Stimulated activated CD4-positive, alpha-beta T cell treated with anti-CD3 and anti-CD28 coated beads, Interleukin-2, amount 100 ng/mL, for 48 hours (primary cell): ENCODE measurements at places on chromosomes 4 and X.

DNA sequence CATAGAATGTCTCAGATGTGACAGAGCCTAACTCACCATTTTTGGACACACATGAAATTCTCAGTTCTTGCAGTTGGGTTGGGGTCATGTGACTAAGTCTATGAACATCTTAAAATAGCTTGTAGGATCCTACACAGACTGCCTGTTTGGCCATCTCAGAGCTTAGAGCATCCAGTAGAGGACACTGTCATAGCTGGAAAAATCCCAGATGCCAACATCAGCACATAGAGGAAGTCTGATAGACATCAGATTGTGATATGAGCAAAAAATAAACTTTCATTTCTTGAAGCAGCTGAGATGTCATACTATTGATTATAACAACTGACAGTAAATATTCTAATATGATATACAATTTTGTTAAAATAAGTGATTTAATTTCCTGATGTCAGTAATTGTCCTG, 207.1 kb downstream of the TRAM1L1 start:
- DNase-seq, result no peak

DNA sequence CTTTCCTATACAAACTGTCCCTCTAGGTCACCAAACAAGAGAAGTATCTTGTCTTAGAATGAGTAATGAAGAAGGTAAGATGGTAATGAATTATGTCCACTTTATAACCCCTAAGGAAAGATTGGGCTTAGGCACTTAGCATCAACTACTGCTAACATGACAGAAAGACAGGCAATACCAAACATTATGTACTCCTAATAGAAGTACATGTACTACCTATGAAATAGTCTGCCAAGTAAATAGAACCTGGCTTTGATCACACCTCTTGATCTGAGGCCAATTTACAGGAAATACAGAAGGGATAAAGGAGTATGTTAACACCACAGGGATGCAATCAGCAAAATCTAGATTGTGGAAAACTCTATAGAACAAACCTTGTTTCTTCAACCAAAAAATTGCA, 14.1 kb upstream of the PCYT1B start:
- no peak for DNase-seq

DNA sequence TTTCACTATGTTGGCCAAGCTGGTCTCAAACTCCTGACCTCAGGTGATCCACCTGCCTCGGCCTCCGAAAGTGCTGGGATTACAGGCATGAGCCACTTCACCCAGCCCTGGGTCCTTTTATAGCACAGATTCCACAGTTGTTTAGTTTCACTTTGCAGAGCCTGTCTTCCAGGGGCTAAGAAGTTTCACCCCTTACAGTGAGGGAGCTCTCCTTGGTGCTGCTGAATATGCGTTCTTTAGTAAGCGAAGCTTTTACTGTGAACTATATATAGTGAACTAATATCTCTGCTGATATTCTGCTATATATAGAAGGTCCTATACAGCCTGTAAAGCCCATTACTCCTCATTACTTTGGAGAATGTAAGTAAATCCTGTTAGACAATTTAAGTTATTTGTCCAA, 4.2 kb downstream of the TCEAL6 start:
- no peak for DNase-seq

GRCh38 chr4:24330172-24330571, 254.2 kb downstream of the DHX15 start:
- no peak for DNase-seq

- DNase-seq, result no peak
Observed at GRCh38 chr4:2417765-2418649, at the start of gene ZFYVE28. TSS of gene ZFYVE28 (minus strand) at chr4:2418645. CDS start at chr4:2418323, 322 bp downstream.

DNA sequence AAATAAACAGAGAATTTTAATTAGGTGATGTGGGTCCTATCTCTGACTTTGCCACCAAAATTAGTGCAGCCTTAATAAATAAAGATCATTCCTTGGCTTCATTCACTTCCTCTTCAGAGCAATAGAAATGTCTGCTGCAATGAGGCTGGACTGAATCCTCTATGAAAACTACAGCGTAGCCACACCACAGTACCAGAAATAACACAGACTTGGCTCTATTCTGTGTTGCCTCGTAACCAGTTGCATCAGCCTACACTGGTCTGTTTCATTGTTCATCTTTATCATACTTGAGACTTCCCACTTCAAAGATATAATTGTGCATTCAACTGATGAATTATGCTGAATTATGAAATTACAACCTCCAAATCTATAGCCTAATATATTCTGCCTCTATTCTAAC, 15.8 kb downstream of the GLRA3 start:
- no peak for DNase-seq

GRCh38 chr4:65381648-65382047, 288.6 kb downstream of the EPHA5 start:
- DNase-seq, result no peak

DNA sequence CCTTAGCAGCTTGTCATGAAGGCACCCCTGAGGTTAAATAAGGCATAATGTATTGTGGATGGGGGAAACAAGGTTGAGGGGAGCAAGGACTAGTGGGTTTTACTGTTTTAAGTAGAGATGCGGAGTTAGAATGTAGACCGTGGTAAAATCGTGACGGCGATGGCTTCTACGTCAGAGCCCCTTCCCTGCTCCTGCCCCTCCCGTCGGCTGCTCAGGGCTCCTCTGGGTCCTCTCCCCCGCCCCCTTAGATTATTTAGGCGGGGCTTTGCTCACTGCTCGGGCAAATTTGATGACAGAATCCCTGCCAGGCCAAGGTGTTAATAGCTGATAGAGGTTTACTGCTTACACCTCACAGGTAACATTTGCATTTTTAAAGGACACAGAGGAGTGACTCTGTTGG, 2.3 kb downstream of the FRMPD3 start:
- no peak for DNase-seq

DNA sequence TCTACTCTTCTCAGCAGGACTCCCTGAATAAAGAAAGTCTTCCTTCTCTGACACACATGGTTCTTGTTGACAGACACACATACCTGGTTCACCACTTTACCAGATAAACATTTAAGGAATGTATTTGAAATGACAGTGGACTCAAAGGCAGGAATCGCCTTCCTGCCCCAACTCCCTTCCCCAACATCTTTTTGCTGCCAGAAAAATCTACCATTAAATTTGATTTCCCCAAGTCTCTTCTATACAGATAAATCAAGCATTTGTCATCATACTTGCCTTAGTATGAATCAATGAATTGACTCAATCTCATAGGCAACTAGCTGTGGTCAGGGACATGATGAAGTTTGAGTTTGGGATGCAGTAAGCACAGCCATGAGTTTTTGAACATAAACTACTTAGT, 23.3 kb upstream of the ANXA5 start:
- no peak for DNase-seq

- DNase-seq, result no peak
Observed at GRCh38 chr4:106893395-106893881, 142.7 kb downstream of the DKK2 start.

DNA sequence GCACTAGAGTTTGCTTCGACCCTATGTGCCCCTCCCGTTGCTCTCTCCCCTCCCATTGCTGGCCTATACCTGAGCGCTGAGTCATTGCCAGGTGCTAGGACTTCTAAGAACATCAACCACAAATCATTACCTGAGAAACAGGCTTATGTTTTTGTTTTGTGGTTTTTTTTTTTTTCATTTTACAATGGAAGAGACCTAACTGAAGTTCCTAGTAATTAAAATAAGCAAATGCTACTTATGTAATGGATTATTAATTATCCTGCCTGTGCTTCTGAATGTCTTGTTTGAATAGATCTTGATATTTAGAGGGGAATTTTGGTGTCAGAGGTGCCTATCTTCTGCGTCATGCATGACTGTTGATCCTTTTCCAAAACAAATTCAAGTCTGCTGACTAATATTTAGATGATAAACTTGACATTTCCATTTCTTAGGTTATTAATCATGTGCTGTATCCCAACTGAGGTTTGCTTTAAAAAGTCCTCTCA, 275.4 kb upstream of the CPEB2 start:
- DNase-seq, result no peak

GRCh38 chrX:117539090-117539418, 577.6 kb downstream of the KLHL13 start:
- DNase-seq, result no peak

DNA sequence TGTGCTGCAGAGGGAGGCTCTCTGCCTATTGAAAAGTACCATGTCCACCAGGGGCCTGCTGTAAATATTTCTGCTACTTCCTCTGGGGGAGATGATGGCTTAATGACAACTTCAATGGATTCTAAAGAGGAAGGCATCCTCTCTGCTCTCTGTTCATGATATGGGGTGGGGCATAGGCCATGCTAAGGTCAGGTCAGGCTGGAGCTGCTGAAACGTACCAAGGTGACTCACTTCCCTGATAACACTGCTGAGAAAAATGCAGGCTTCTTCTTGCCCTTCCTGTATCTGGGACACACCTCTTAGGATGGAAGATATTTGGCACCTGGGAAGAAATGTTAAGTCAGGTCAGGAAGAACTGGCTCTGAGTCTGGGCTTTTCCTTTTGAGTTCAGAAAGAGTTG, 31.5 kb downstream of the HS3ST1 start:
- no peak for DNase-seq

- no peak for DNase-seq
Observed at GRCh38 chrX:136780763-136781162, at the start of gene ARHGEF6. TSS of gene ARHGEF6 (minus strand) at chrX:136780932. CDS start at chrX:136780882, 50 bp downstream.

- DNase-seq, result no peak
Observed at GRCh38 chrX:18668071-18668835, 3.7 kb downstream of the RS1 start.

- no peak for DNase-seq
Observed at GRCh38 chr4:25901030-25901430, 13.0 kb upstream of the SMIM20 start.

DNA sequence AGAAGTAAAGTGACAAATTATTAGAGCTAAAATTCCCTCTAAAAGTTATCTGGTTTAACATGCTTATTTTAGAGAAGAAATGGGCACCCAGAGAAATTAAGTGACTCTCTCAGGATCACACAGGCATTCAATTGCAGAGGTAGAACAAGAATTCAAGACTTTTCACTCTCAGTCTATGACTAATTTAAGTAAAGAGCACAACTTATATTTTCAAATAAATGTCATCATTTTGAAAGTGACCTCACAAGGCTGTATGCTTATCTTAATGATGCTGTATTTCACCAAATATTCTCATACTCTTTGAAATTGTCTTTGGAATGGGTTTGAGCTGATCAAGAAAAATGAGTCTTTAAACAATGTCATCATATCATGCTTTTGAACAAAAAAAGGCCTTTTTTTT, 15.3 kb downstream of the GPR174 start:
- no peak for DNase-seq

GRCh38 chrX:107825698-107826237, at the start of gene MID2:
TSS of gene MID2 (plus strand) at chrX:107825866. CDS start at chrX:107826427, 561 bp downstream.
- peak; percentile 27 for DNase-seq

GRCh38 chr4:69701696-69702095, 48.6 kb upstream of the UGT2A1 start:
- DNase-seq, result no peak

DNA sequence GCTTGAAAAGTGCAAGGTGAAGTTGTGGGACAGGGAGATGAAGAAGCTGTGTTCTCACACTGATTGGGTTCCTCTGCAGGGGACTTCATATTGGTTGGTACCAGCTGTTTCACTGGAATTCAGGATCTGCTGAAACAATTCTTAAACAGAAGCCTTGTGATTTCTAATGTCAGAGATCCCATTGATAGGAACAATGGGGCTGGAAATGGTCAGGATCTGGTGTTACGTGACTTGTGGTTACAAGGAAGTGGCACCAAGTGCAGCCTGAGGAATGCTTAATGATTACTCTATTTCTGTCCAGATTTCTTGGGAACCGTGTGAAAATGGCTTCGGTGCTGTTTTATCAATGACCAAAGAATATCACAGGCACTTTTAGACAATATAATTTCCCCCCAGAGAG, 68.1 kb downstream of the MOSPD2 start:
- DNase-seq, result no peak

GRCh38 chr4:83240379-83240875, 44.2 kb downstream of the COQ2 start:
- no peak for DNase-seq

GRCh38 chrX:152445926-152446325, 5.2 kb downstream of the GABRA3 start:
- no peak for DNase-seq

GRCh38 chr4:167642250-167642649, 408.0 kb upstream of the SPOCK3 start:
- no peak for DNase-seq

GRCh38 chr4:85774489-85774888, 299.5 kb downstream of the ARHGAP24 start:
- DNase-seq, result no peak

DNA sequence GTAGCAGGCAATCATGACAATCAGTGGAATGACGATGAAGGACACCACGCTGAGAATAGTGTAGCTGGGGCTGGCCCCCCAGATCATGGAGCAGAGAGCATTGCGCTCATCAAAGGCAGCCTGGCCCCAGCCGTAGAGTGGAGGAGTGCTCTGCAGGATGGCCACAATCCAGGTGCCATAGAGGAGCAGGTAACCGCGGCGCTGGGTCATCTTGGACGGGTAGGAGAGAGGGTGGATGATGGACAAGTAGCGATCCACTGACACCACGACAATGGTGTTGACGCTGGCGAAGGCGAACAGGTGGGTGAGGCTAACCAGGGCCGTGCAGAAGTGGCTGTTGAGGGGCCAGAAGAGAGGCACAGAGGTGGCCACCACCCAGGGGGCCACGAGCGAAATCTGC, 2.8 kb downstream of the GPR101 start:
- DNase-seq, result no peak

DNA sequence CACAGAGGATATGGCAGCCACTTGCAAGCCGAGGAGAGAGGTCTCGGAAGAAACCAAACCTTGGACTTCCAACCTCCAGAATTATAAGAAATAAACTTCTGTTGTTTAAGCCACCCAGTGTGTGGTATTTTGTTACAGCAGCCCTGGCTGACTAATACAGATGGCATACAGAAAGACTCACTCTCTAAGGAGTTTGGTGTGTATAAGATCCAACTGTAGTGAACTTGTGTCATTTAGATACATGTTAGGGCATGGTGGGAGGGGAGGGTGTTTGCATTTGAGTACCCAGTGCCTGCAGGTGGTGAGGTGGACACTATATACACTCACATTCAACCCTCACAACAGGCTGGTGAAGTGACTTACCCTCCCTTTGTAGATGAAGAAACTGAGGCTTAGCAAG, 233.2 kb upstream of the KLF3 start:
- DNase-seq, result no peak
